ENCODE measurements at places on chromosomes 2 and 18.

DNA sequence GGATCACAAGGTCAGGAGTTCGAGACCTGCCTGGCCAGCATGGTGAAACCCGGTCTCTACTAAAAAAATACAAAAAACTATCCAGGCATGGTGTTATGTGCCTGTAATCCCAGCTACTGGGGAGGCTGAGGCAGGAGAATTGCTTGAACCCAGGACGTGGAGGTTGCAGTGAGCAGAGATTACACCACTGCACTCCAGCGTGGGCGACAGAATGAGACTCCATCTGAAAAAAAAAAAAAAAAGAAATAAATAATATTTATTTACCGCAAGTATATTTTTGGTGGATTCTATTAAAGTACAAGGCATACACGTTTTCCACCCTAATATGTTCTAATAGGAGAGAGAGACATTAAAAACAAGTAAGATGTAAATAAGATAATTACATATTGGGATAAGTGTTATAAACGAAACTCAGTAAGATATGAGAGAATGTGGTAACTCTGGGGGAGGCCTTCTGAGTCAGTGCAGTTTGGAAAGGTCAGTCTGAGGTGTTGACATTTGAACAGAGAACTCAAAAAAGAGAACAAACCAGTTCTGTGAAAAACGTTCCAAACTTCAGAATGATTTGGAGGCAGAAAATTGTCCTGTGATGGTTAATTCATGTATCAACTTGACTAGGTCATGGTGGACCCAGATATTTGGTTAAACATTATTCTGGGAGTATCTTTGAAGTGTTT is 8.8 kb upstream of the POLI start:
- no peak overlapping the region for H3K4me3 ChIP-seq
- H3K4me1 ChIP-seq, result peaks cover 42% of the 10 kb centered on the region
- H3K36me3 ChIP-seq, result no peaks in the 10 kb centered on the region
- peak overlapping the region; percentile 70 for H3K27ac ChIP-seq
- H3K27me3 ChIP-seq, result no peaks in the 10 kb centered on the region
- peak; percentile 31 for DNase-seq

- no peak within 1 kb of the TSS for H3K27ac ChIP-seq
- DNase-seq, result peak; percentile 40
- peaks cover 5% of the 10 kb centered on the region for H3K4me1 ChIP-seq
- peak within 1 kb of the TSS; percentile 60 for H3K4me3 ChIP-seq
- H3K27me3 ChIP-seq, result peaks cover 31% of the 10 kb centered on the region
Observed at GRCh38 chr18:23689031-23689615, at the start of gene LAMA3. LAMA3 (plus strand) TSS chr18:23689453; CDS start chr18:23689684, 231 bp downstream.

GRCh38 chr2:176187200-176187898 is 1.1 kb upstream of the HOXD1 start:
- no peaks in the 10 kb centered on the region for H3K36me3 ChIP-seq
- peak overlapping the region; percentile 68 for H3K4me3 ChIP-seq
- DNase-seq, result no peak
- H3K27me3 ChIP-seq, result peaks cover 75% of the 10 kb centered on the region
- peaks cover 17% of the 10 kb centered on the region for H3K4me1 ChIP-seq

GRCh38 chr18:49565612-49566011 is 3.8 kb downstream of the LIPG start:
- H3K36me3 ChIP-seq, result no peaks in the 10 kb centered on the region
- H3K27ac ChIP-seq, result no peak overlapping the region
- no peak overlapping the region for H3K4me3 ChIP-seq
- H3K27me3 ChIP-seq, result peaks cover 52% of the 10 kb centered on the region
- H3K4me1 ChIP-seq, result peaks cover 28% of the 10 kb centered on the region

DNA sequence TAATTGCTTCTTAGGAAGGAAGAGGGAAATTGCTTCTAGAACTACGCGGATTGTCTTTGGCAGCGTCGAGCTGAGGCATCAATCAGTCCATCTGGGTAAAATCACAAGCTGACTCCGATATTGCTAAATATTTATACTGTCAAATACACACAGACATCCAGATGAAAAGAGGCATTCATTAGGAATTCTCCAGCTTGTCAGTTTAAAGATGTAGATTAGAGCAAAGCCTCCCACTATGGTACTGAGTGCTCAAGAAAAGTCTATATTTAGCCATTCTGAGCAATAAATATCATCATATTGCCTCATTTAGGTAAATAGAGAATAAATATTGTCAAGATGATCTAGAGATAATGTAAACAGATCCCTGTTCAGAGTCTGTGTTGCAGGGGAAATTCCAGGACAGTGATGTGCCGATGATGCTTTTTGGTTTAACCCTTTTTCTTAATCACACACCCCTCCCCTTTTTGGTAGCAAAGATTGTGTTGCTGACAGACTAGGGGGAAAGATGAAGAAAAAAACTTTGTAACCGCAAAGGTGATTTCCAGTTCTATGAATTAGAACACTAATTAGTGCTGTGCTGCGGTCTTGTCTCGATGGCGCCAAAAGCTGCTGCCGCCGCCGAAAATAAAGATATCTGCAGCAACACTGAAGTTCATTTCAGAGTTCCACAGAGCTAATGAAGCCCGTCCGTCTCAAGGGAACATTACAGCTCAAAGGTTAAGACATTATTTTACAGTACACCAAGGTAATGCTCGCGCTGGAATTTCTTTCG is 171.8 kb downstream of the PTGR3 start:
- H3K27me3 ChIP-seq, result no peaks in the 10 kb centered on the region
- H3K4me1 ChIP-seq, result peaks cover 5% of the 10 kb centered on the region
- no peak for DNase-seq
- no peak overlapping the region for H3K4me3 ChIP-seq

GRCh38 chr2:228866044-228866443 is 405.0 kb downstream of the PID1 start:
- no peak overlapping the region for H3K27ac ChIP-seq
- no peaks in the 10 kb centered on the region for H3K4me1 ChIP-seq
- H3K36me3 ChIP-seq, result no peaks in the 10 kb centered on the region
- no peak overlapping the region for H3K4me3 ChIP-seq
- H3K27me3 ChIP-seq, result no peaks in the 10 kb centered on the region

DNA sequence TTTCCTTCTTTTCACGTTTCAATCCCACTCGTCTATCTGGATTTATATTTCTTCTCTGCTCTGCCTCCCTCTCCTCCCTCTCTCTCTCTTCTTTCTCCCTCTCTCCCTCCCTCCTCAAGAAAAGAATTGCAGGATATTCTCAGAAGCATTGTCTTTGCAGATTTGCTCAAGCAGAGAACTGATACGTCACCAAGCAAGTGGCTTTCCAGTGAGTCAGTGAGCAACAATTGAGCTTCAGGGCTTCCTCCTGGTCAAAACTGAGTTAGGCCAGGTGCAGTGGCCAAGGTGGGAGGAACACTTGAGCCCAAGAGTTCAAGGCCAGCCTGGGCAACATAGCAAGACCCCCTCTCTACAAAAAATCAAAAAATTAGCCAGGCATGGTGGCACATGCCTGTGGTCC is 151.1 kb downstream of the SMAD2 start:
- H3K36me3 ChIP-seq, result no peaks in the 10 kb centered on the region
- no peak overlapping the region for H3K4me3 ChIP-seq
- DNase-seq, result no peak
- H3K4me1 ChIP-seq, result no peaks in the 10 kb centered on the region
- H3K27ac ChIP-seq, result no peak overlapping the region

- DNase-seq, result no peak
- H3K36me3 ChIP-seq, result peaks cover 12% of the 10 kb centered on the region
- no peaks in the 10 kb centered on the region for H3K27me3 ChIP-seq
- H3K27ac ChIP-seq, result no peak overlapping the region
- no peak overlapping the region for H3K4me3 ChIP-seq
- no peaks in the 10 kb centered on the region for H3K4me1 ChIP-seq
Observed at GRCh38 chr2:238331916-238332315, 11.6 kb downstream of the TRAF3IP1 start.

DNA sequence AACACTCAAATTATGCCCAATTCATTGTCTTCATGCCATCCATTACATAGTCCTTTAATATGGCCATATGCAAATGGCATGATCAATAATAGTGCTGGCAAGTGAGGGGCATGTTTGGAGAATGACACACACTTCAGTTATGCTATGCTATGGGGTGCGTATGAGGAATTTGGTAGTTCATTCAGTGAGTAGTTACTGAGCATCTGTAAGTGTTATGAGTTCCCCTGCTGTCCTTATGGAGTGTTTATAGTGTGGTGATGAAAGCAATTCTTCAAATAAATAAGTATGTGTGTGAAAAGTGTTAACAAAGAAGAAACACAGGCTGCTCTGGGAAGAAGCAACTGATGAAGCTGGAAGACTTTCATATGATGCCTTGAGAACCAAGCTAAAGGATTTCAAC is 383.7 kb upstream of the SLC14A2 start:
- DNase-seq, result no peak
- H3K36me3 ChIP-seq, result no peaks in the 10 kb centered on the region
- H3K4me1 ChIP-seq, result no peaks in the 10 kb centered on the region
- no peaks in the 10 kb centered on the region for H3K27me3 ChIP-seq
- no peak overlapping the region for H3K4me3 ChIP-seq
- H3K27ac ChIP-seq, result no peak overlapping the region

DNA sequence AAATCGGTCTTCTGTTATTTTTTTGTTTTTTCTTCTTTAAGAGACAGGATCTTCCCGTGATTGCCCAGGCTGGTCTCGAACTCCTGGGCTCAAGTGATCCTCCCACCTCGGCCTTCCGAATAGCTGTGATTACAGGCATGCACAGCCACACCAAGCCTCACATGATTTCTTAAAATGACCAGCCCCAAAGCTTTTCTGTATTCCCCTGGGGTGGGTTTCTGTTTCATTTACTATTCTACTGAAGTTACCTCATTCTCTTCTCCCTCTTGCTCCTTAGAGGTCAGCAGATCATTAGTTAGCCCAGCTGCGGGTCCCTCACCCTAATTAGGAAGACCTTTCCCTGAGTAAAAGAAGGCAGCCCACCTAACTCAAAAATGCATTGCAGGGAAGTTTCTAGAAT is 27.6 kb downstream of the SLC1A4 start:
- H3K4me3 ChIP-seq, result no peak overlapping the region
- H3K4me1 ChIP-seq, result no peaks in the 10 kb centered on the region

GRCh38 chr2:8322634-8323033 is 359.2 kb upstream of the ID2 start:
- H3K4me3 ChIP-seq, result no peak overlapping the region
- H3K4me1 ChIP-seq, result peaks cover 23% of the 10 kb centered on the region
- no peaks in the 10 kb centered on the region for H3K36me3 ChIP-seq
- no peak overlapping the region for H3K27ac ChIP-seq
- no peak for DNase-seq

GRCh38 chr2:159088906-159089305 is 120.5 kb downstream of the TANC1 start:
- no peak for DNase-seq
- no peak overlapping the region for H3K4me3 ChIP-seq
- no peak overlapping the region for H3K27ac ChIP-seq
- peaks cover 60% of the 10 kb centered on the region for H3K4me1 ChIP-seq

- no peaks in the 10 kb centered on the region for H3K27me3 ChIP-seq
- H3K4me1 ChIP-seq, result peaks cover 54% of the 10 kb centered on the region
- no peak overlapping the region for H3K27ac ChIP-seq
Observed at GRCh38 chr2:95024371-95024770, 1.1 kb upstream of the MAL start.

GRCh38 chr2:27993950-27994728 is 103.6 kb downstream of the BABAM2 start:
- no peak overlapping the region for H3K27ac ChIP-seq
- no peak for DNase-seq
- no peak overlapping the region for H3K4me3 ChIP-seq

DNA sequence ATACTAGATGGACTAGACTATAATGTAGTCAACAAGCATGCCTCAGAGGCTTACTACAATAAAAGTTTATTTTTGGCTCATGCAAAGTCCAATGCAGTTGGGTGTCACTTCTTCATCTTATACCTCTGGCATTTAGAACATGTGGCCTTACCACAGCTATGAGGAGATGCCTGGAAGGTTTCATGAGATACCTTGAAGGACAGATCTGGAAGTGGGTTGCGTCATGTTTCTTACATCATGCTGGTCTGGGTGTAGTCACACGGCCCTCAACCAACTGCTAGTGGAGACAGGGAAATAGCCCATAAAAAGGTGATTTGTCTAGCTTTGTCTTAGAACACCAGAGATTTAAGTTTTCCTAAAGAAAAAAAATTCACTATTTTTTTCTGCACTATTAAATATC is 91.7 kb upstream of the MMADHC start:
- H3K36me3 ChIP-seq, result no peaks in the 10 kb centered on the region
- no peak overlapping the region for H3K27ac ChIP-seq
- no peak overlapping the region for H3K4me3 ChIP-seq
- DNase-seq, result no peak

GRCh38 chr2:54611830-54612545 is 111.5 kb upstream of the EML6 start:
- H3K27ac ChIP-seq, result no peak overlapping the region
- H3K4me1 ChIP-seq, result peaks cover 52% of the 10 kb centered on the region
- H3K36me3 ChIP-seq, result peaks cover 8% of the 10 kb centered on the region
- no peak for DNase-seq

DNA sequence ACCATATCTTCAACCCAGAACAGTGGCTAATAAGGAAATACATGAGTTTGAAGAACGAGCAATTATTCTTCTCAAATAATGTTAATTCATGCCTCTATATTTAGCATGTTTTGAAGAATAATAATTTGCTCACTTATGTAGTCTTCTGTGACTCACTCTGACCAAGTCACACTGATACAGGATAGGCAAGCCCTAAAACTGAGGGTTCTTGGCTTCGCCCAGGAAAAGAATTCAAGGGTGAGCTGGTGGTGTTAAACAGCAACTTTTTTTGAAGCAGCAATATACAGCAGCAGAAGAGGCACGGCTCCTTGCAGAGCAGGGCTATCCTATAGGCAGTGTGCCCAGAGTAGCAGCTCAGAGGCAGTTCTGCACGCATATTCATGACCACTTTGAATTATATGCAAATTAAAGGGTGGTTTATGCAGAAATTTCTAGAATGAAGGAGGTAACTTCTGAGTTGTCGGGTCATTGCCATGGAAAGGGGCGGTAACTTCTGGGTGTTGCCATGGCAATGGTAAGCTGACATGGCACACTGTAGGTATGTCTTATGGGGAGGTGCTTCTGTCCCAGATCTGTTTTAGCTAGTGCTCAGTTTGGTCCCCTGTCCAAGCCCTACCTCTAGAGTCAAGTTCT is 200.6 kb downstream of the RND3 start:
- no peak overlapping the region for H3K27ac ChIP-seq
- no peaks in the 10 kb centered on the region for H3K27me3 ChIP-seq
- H3K4me3 ChIP-seq, result no peak overlapping the region
- H3K36me3 ChIP-seq, result no peaks in the 10 kb centered on the region
- no peaks in the 10 kb centered on the region for H3K4me1 ChIP-seq

GRCh38 chr2:143117225-143117624 is 12.0 kb upstream of the ARHGAP15 start:
- peaks cover 3% of the 10 kb centered on the region for H3K36me3 ChIP-seq
- peak overlapping the region; percentile 40 for H3K4me3 ChIP-seq
- H3K4me1 ChIP-seq, result peaks cover 72% of the 10 kb centered on the region
- no peaks in the 10 kb centered on the region for H3K27me3 ChIP-seq

- no peak for DNase-seq
- H3K36me3 ChIP-seq, result no peaks in the 10 kb centered on the region
- no peaks in the 10 kb centered on the region for H3K27me3 ChIP-seq
- no peak overlapping the region for H3K4me3 ChIP-seq
- peaks cover 13% of the 10 kb centered on the region for H3K4me1 ChIP-seq
Observed at GRCh38 chr2:85828725-85829124, 60.1 kb downstream of the ST3GAL5 start.

Measured in activated naive CD4-positive, alpha-beta T cell treated with anti-CD3 and anti-CD28 coated beads for 36 hours (primary cell).